Right kidney (tissue), 9 donors: ENCODE measurements at places on chromosomes 4 and X.

DNA sequence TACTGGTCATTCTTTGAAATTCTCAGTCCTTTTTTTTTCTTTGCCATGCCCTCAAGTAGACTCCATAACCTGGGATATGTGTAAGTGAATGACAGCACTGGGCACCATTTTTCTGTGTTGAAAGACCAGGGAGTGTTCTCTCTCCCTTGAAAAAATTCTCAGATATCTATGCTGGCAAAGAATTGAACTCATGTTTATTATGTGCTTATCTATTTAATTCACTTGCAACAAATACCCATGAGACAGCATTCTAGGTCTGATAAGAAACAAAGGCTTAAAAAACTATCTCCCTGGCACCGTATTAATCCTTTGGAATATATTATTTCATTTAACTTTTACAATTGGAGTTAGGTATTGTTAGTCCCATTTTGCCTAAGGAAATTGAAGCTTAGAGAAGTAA lies 36.7 kb downstream of the LARP7 start:
- DNase-seq: no peak

GRCh38 chr4:144223661-144224060 lies 83.1 kb upstream of the GYPA start:
- no peak for DNase-seq

DNA sequence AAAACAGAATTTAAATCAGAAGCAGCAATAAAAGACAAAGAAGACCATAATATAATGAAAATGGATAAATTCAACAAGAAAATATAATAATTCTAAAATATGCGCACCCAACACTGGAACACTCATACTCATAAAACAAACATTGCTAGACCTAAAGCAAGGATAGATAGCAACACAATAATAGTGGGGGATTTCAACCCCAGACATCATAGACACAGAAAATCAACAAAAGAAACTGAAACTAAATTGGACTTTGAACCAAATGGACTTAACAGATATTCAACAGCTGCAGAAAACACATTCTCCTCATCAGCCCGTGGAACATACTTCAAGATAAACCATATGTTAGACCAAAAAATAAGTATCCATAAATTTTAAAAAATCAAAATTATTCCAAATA lies 1552.6 kb downstream of the C4orf33 start:
- no peak for DNase-seq

DNA sequence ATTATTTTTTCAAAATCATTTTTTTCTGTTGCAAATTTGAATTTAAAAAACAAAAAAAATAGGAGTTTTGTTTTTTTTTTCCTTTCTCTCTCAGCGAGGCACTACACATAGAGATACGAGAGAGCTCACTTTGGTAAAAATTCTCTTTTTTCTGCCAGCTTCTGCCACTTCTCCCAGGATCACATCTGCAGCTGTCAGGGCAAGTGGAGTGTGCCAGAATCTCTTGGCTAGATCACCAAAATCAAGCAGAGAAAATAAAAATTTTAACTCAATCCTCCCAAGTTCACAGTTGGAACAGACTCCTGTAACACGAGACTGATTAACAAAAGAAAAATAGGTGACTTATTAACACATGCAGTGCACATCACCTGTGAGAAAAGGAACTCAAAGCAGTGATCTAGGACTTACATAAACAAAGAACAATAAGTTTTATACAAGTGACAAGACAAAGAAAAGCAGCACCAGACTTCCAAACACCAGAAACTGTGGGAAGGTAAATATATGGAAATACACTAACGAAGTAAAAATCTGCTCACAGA lies 213.2 kb upstream of the ZFP42 start:
- peak; percentile 7 for DNase-seq

GRCh38 chr4:110275871-110276270 lies 77.5 kb upstream of the ELOVL6 start:
- DNase-seq: no peak

GRCh38 chr4:77600521-77601451 lies 4.8 kb upstream of the CXCL13 start:
- DNase-seq: peak; percentile 21
